ENCODE measurements at places on chromosomes 12 and 14.

DNA sequence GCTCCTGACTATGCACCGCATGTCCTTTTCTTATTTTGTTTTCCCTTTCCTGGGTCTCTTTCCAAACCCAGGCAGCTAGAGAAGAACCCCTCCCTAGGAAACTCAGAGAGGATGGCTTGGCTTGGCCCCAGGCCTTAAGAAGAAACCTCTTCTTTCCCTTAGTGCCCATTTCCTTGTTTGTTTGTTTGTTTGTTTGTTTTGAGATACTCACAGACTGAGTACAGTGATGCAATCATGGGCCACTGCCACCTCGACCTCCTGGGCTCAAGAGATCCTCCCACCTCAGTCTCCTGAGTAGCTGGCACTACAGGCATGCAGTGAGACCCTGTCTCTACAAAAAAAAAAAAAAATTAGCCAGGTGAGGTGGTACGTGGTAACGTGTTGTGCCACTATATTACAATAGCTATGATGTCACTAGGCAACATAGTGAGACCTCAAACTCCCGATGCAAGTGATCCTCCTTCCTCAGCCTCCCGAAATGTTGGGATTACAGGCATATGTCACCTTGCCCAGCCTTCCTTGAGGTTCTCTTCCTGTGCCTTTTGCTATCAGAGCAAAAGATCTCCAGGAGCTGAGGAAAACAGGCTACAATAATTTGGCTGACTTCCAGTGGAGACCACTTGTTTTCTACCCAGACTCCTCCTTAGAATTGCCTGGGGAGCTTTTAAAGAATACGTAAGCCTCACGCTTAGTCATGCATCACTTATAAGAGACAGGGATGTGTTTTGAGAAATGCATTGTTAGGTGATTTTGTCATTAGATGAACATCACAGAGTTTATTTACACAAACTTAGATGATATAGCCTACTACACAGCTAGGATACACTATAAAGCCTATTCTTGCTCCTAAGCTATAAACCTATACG lies 34.5 kb upstream of the LGALS3 start:
- DNase-seq: no peak

- no peak for DNase-seq
Observed at GRCh38 chr14:24123424-24124417, 6.7 kb upstream of the FITM1 start.

- no peak for DNase-seq
Observed at GRCh38 chr12:45886685-45887084, 103.7 kb downstream of the SCAF11 start.

- DNase-seq: no peak
Observed at GRCh38 chr14:92932448-92933395, 9.8 kb downstream of the CHGA start.
